ENCODE measurements at places on chromosomes 7 and 10.

- no peak for DNase-seq
Observed at GRCh38 chr7:80450621-80451308, 61.1 kb downstream of the GNAT3 start.

- DNase-seq: no peak
Observed at GRCh38 chr10:46555713-46556514, 544 bp downstream of the GPRIN2 start.

DNA sequence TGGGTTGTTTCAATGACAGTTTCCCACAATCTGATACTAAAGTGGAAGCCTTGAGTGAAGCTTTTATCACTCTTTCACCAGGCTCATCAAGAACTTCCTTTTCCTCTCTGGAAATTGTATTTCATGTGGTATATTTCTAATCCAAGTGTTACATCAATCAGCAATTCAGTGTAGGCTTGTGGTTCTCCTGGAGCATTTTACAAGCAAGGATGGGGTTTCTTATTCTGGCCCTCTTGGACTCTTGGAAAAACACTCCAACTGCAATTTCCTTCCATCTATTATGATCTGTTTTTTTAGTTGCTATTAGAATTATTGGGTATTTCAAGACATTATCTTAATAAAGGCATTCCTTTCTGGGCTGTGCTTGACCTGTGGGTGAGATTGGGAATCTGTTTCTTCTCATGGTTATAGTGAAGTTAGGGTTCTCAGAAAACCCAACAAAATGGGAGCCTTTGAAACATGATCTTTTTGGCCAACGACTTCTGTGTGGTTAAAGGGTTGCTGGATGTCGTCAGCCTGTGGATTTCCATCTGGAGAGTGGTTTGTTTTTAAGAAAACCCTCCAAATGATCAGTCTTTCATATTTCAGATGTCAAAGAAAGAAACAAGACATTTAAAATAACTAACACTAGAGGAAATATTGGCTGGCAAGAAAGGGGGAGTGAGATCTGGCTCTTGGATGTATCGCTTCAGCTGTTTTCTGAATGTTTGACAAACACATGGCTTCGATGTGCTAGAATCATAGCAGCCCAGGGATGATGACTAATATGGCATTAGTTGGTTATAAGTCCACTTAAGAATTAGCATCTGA, 540.2 kb downstream of the LRMDA start:
- DNase-seq: no peak

DNA sequence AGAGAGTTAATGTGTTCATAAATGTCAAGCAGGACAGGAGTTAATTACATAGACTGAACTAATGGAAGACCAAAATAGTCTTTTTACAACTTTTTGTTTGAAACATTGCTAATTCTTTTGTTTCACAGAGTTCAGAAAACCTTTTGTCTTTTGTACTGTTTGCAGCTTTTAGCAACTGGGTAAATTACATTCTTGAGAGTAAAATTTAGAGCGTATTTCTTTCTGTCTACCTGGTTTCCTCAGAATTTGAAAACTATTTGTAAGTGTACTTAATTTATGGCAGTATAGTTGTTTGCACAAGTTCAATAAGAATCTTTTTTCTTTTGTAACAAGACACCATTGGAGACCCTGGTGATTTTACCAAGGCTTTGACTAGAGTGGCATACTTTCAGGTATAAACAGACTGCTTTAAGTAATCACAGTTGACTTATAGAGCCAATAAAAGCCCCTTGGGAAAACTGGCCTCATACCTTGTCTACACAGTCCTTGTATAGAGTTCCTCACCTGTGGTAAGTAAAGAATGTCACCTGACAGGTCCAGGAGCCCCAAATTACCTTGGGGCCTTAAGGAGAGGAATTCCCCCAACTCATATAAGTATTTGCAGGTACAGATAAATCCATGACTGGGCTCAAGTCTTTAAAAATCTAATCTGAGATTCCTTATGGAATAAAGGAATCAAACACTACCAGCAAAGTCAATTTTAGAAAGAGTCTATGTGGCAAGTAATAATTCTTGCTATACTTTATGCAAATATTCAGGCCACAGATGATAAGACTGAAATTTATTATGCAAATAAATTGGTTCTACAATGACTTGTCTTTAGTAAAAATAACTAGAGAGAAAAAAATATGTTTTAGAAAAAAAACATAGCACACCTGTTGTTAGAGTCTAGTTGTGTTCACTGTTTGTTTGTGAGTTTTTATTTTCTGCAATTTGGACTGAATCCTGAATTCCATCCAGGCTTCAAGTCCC, 23.6 kb upstream of the CREB3L2 start:
- no peak for DNase-seq

DNA sequence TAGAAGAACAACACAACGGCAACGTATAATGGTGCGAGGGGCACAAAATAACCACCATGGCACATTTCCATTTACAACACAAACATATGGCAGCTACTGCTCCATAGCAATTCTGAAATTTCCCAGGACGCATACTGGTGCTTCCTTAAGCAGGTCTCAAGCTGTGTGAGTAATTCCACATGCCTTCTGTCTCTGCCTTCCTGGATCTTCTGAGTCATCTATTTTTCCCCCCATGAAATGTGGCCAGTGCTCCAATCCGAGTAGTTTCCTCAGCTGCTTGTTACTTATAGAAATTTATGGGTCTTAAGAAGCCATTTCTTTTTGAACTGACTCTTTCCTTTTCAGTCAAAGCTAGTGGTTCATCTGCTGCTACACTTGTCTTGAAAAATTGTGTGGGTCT, 256.6 kb upstream of the KLF6 start:
- no peak for DNase-seq

Measured in epithelial cell of proximal tubule (primary cell).